ENCODE measurements at places on chromosomes 4 and X.

DNA sequence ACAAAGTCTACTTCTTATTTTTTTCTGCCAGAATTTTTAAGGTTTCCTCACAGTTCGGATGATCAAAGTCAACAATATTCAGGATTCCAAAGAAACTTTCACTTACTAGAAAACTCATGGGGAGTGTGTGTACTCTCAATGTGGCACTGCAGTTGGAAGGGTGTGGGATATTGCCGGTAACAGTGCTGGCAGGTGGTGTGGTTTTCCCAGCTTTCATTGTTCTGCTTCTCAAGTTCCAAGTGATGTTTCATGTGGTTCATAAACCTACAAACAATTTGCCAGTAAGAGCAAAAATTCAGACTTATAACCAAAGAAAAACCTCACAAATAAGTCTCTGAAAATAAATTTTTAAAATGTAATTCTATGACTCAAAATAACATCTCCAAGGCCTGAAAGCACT, 39.8 kb downstream of the ZNF280C start:
- DNase-seq, result no peak

- DNase-seq, result no peak
Measured at GRCh38 chr4:113474017-113474416, 287.5 kb downstream of the CAMK2D start.

DNA sequence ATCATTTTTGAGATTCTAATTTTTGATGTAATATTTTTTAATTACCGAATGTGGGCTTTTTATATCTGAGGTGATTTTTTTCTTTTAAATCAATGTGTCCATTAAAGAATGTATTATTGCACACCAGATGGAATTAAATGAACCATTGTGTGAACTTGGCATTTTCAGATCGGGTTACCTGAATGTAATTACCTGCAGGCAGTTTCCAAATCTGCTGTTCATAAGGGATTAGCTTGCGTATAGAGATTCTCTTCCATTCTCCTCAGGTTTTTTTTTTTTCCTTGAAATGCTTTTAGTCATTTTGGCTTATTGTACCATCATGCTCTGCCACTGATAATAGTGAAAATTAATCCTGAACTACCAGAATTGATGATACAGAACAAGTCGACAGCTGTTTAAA, 511.5 kb upstream of the ATOH1 start:
- DNase-seq, result no peak

DNA sequence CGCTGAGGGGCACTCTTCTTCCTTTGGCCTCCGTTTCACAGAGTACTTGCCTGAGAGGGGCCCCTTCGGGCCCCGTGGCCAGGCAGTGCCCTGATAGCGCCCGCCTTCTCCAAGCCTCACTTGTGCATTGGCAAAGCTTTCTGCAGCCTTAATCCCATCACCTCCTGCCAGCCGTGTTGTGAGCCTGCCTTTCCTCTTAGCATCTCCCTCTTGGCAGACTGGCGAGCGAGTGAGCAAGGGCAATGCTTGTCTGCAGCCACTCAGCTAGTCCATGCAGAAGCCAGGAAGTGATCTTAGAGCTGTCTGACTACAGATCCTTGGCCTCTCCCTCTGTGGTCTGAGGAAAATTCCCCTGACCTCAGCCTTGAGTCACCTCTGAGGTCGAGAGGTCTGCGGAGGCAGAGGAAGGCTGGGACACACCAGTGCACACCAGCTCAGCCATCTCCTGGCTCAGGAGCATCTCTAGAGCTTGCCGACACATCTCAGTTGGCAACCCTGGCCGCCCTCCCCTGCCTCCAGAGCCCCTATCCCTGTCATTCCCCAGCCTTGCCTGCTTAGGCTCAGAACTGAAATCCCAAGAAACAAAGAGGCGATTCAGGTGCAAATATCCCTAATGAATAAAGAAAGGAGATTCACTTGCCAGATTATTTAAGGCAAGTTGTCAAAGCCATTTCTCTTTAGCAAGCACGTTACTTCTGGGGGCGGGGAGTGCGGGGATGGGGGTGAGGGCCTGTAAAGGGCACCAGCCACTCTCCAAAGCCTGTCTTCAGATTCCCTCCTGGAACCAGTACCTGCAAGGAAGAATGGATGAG, 143.5 kb upstream of the MAMLD1 start:
- DNase-seq, result no peak

DNA sequence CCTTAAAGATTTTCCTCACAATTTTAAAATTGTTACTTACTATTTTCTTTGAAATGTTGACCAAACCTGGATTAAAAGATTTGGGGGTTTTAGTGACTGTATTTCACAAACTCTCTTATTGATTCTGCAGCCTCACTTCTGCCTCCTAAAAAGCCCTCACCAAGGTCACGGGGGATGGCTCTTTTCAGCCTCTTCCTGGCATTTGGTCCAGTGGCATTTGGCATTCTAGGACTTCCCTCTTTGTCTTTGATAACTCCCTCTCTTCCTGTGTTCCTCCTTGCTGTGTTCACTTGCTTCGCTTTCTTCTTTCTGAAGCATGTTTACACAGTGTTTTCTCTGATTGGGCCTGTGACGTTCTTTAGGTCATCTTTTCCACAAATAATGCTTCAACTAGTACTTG, 21.5 kb downstream of the PKD2 start:
- DNase-seq, result no peak

GRCh38 chr4:122163301-122163700, 11.2 kb downstream of the BLTP1 start:
- no peak for DNase-seq

- DNase-seq, result no peak
Measured at GRCh38 chr4:752196-752861, 46.7 kb downstream of the PCGF3 start.
